ENCODE measurements at places on chromosomes 12 and 14.

- no peaks in the 10 kb centered on the region for H3K36me3 ChIP-seq
- no peak overlapping the region for H3K27ac ChIP-seq
- H3K4me3 ChIP-seq = no peak overlapping the region
- peaks cover 5% of the 10 kb centered on the region for H3K4me1 ChIP-seq
Observed at GRCh38 chr12:115437061-115437567, 753.1 kb upstream of the TBX3 start.

- H3K27me3 ChIP-seq = no peaks in the 10 kb centered on the region
- no peak overlapping the region for H3K27ac ChIP-seq
- no peaks in the 10 kb centered on the region for H3K4me1 ChIP-seq
- H3K36me3 ChIP-seq = no peaks in the 10 kb centered on the region
Observed at GRCh38 chr14:72439707-72440106, 454.2 kb downstream of the DPF3 start.

- H3K4me1 ChIP-seq = no peaks in the 10 kb centered on the region
- H3K36me3 ChIP-seq = no peaks in the 10 kb centered on the region
- no peak overlapping the region for H3K27ac ChIP-seq
- H3K27me3 ChIP-seq = no peaks in the 10 kb centered on the region
- DNase-seq = no peak
Observed at GRCh38 chr14:32491416-32492016, 162.4 kb downstream of the AKAP6 start.

GRCh38 chr14:78178071-78178470, 7.9 kb downstream of the NRXN3 start:
- no peaks in the 10 kb centered on the region for H3K36me3 ChIP-seq
- no peak overlapping the region for H3K4me3 ChIP-seq
- H3K4me1 ChIP-seq = no peaks in the 10 kb centered on the region
- H3K27me3 ChIP-seq = no peaks in the 10 kb centered on the region
- no peak overlapping the region for H3K27ac ChIP-seq
- DNase-seq = no peak

GRCh38 chr12:109775172-109775881, 57.9 kb downstream of the TRPV4 start:
- peaks cover 2% of the 10 kb centered on the region for H3K4me1 ChIP-seq
- no peaks in the 10 kb centered on the region for H3K36me3 ChIP-seq
- H3K27me3 ChIP-seq = no peaks in the 10 kb centered on the region
- peak; percentile 54 for DNase-seq
- no peak overlapping the region for H3K27ac ChIP-seq
- H3K4me3 ChIP-seq = no peak overlapping the region

- H3K27ac ChIP-seq = no peak overlapping the region
- DNase-seq = no peak
- H3K27me3 ChIP-seq = no peaks in the 10 kb centered on the region
- peaks cover 10% of the 10 kb centered on the region for H3K4me1 ChIP-seq
- no peaks in the 10 kb centered on the region for H3K36me3 ChIP-seq
- H3K4me3 ChIP-seq = no peak overlapping the region
Observed at GRCh38 chr14:95220663-95221231, 63.4 kb upstream of the DICER1 start.

- no peaks in the 10 kb centered on the region for H3K27me3 ChIP-seq
- no peak overlapping the region for H3K27ac ChIP-seq
- DNase-seq = no peak
- H3K36me3 ChIP-seq = no peaks in the 10 kb centered on the region
Observed at GRCh38 chr12:96069511-96070231, 34.3 kb upstream of the LTA4H start.

GRCh38 chr12:52023182-52023975, 16.6 kb downstream of the TAMALIN start:
- H3K4me1 ChIP-seq = peaks cover 5% of the 10 kb centered on the region
- no peaks in the 10 kb centered on the region for H3K36me3 ChIP-seq
- peak overlapping the region; percentile 48 for H3K4me3 ChIP-seq
- H3K27me3 ChIP-seq = peaks cover 2% of the 10 kb centered on the region

DNA sequence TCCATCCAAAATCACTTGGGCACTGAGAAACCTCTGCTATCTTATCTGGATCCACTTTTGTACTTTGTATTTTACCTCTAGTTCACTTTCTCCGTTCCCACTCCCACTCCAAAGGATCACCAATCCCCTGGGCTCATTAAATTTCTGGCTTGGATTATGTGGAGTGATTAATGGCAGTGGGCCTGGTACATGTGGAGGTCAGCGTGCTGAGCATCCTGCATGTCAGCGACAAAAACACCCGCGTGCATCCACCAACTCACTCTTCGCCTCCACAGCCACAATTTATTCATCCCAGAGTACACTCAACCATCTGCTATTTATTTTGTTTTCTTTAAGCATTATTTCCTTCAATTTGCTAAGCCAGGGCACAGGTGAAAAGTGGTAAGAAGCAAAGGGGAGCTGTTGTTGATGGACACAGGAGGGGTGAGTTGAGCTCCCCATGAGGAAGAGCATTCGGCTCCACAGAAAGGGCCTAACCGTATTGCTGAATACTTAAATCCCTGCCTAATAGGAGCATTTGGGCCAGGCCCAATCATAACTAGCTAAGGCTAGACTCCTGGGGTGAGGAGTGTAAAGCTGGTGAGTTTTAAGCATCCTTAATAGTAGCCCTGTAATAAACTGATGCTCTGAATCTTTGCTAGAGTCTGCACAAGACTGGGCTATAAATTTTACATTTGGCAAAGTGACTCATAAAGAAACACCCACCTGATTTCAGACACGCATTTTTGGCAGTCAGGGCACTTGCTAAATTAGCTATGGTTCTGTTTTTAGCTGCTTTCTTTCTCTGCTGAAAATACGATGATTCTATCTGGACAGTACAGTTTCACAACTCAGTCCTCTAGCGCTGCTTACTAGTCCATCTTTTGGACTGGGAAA, 137.8 kb downstream of the SLC25A21 start:
- peaks cover 2% of the 10 kb centered on the region for H3K4me1 ChIP-seq
- H3K36me3 ChIP-seq = no peaks in the 10 kb centered on the region
- no peaks in the 10 kb centered on the region for H3K27me3 ChIP-seq
- H3K27ac ChIP-seq = no peak overlapping the region
- no peak for DNase-seq
- H3K4me3 ChIP-seq = no peak overlapping the region

- DNase-seq = no peak
- H3K27me3 ChIP-seq = no peaks in the 10 kb centered on the region
- H3K36me3 ChIP-seq = no peaks in the 10 kb centered on the region
- no peak overlapping the region for H3K27ac ChIP-seq
- peaks cover 1% of the 10 kb centered on the region for H3K4me1 ChIP-seq
- H3K4me3 ChIP-seq = no peak overlapping the region
Observed at GRCh38 chr12:110248096-110248447, 33.0 kb upstream of the ATP2A2 start.

DNA sequence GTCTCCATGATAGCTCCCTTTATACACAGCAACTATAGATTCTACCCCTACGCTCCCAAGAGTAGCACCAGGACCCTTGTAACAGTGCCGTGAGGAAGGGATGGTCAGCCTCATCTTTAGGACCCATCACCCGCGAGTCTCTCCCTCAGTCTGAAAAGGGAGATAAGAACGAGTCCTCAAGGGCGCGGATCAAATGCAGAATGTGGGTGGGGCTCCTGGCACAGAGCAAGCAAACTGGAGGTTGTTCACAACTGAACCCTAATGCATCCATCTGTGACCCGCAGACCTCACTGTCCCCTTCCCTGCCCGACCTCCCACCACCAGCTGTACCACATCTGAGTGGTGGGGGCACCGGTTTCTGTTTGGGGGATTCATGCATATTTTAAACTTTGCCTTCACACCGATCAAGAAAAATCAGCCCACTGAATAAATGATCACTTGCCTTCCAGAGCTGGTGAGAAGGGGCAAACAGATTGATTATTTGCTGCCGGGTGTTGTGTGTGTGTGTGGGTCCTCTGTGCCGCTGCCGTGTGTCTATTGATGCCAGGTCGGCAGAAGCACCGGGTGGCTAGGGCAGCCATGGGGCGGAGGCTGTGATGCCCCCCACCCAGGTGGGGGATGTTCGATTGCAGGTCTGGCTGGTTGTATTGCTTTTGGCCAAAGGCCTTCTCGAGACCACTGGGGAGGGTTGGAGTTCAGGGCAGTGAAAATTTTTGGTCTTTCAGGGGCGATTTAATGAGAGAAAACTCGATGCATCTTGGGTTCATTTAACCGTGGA, 35.7 kb upstream of the BEGAIN start:
- DNase-seq = no peak
- no peaks in the 10 kb centered on the region for H3K36me3 ChIP-seq
- H3K4me1 ChIP-seq = no peaks in the 10 kb centered on the region
- H3K4me3 ChIP-seq = no peak overlapping the region

DNA sequence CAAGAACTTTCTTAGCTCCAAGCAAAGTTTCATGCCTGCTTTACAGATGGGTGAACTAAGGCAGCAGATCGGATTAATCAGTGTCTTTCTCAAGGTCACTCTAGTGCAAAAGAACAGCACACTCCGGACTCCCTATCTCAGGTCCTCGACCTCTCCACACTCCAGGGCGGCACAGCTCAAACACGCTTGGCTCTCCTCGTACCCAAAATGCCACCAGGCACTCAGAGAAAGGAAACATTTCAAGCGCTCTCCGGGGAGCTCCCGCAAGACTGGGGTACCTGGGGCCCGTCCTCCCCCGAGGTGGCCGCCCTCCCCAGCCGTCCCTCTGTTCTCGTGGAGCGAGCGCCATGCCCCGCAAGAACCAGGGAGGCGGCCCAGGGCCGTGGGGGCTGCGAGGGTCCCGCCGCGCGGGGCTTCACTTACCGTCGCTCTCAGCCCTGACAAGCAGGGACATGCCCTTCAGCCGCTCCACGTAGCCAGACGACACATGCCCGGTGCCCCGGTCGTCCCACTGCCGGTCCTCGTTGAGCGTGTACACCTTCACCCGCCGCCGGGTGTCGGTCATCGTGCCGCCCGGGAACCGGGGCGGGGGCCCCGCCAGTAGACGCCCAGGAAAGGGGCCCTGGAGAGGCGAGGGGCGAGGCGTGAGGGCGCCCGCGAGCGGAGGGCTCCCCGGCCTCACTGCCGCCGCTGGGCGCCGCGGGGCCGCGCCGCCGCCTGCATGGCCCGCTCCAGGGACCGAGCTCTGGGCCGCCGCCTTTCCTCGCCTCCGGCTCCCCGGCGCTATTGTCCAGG, 830 bp downstream of the PPP4R3A start:
- H3K27ac ChIP-seq = no peak overlapping the region
- H3K4me1 ChIP-seq = no peaks in the 10 kb centered on the region
- DNase-seq = no peak
- H3K4me3 ChIP-seq = peak overlapping the region; percentile 89

GRCh38 chr14:91883753-91884152, 16.4 kb upstream of the TC2N start:
- H3K4me3 ChIP-seq = no peak overlapping the region
- H3K27me3 ChIP-seq = no peaks in the 10 kb centered on the region
- DNase-seq = no peak
- no peaks in the 10 kb centered on the region for H3K36me3 ChIP-seq
- no peaks in the 10 kb centered on the region for H3K4me1 ChIP-seq

DNA sequence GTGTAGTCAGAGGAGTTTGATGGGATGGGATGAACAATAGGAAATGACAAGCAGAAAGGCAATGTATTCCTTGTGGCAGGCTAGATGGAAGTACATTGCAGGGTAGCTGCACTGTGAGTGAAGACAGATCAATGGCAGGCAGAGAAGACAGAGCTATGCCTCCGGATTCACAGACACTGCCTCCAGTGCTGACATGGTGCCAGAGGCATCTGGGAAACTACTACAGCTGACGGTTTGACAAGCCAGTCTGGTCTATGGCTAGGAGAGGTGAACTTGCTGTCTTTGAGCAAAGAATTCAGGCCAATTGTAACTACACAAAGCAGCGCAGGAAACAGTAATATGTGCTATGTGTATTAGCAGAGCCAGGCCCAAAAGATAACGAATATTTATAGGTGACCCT, 193.5 kb downstream of the DIO2 start:
- no peaks in the 10 kb centered on the region for H3K4me1 ChIP-seq
- no peaks in the 10 kb centered on the region for H3K36me3 ChIP-seq
- no peaks in the 10 kb centered on the region for H3K27me3 ChIP-seq
- no peak overlapping the region for H3K4me3 ChIP-seq
- no peak overlapping the region for H3K27ac ChIP-seq

- H3K36me3 ChIP-seq = no peaks in the 10 kb centered on the region
- H3K27me3 ChIP-seq = no peaks in the 10 kb centered on the region
- no peak overlapping the region for H3K27ac ChIP-seq
- no peaks in the 10 kb centered on the region for H3K4me1 ChIP-seq
Observed at GRCh38 chr14:59277659-59278058, 89.2 kb downstream of the DAAM1 start.

DNA sequence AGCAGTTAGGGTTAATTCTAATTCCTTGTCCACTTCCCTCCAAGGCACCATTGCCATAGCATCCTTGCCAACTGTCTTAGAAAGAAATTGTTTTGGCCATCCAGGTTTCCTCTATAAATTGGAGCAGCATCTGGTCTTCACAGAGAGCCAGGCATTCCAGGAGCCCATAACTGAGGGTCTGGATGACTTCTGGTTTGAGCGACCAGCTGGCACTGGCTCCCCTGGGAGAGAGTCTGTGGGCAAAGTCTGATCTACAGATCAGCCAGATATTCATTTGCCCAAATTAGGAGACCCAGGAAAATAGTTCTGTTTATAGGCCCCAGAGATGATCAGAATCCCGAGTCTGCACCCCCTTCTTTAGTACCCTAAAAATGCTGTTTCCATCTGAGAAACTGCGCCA, 16.0 kb downstream of the VSX2 start:
- H3K4me1 ChIP-seq = no peaks in the 10 kb centered on the region
- no peak overlapping the region for H3K27ac ChIP-seq
- no peak for DNase-seq
- H3K4me3 ChIP-seq = no peak overlapping the region
- H3K36me3 ChIP-seq = no peaks in the 10 kb centered on the region

- H3K4me1 ChIP-seq = no peaks in the 10 kb centered on the region
- H3K27me3 ChIP-seq = peaks cover 29% of the 10 kb centered on the region
Observed at GRCh38 chr14:47674148-47674542, 1.3 kb downstream of the MDGA2 start.

GRCh38 chr14:104541905-104542465, 37.6 kb upstream of the C14orf180 start:
- no peak overlapping the region for H3K27ac ChIP-seq
- H3K36me3 ChIP-seq = no peaks in the 10 kb centered on the region
- H3K4me1 ChIP-seq = peaks cover 2% of the 10 kb centered on the region
- no peak for DNase-seq
- H3K4me3 ChIP-seq = no peak overlapping the region

- no peak overlapping the region for H3K4me3 ChIP-seq
- no peaks in the 10 kb centered on the region for H3K4me1 ChIP-seq
- no peaks in the 10 kb centered on the region for H3K36me3 ChIP-seq
- H3K27me3 ChIP-seq = no peaks in the 10 kb centered on the region
- H3K27ac ChIP-seq = no peak overlapping the region
- DNase-seq = no peak
Observed at GRCh38 chr14:106493962-106494823, 967.8 kb downstream of the TMEM121 start.

All from iPS DF 6.9 (cell line).